ENCODE measurements at places on chromosomes 7 and 10. TPM values are rescaled to one million over a fixed set of nuclear protein-coding genes. Genes with fewer than 3 reads are reported as not detected.
A peak's percentile ranks its signal among the peaks of the same experiment; 100 is the strongest.

- peak overlapping the region; percentile 84 for H3K27ac ChIP-seq
- DNase-seq, result peak; percentile 74
- H3K27me3 ChIP-seq, result no peaks in the 10 kb centered on the region
- peaks cover 1% of the 10 kb centered on the region for H3K36me3 ChIP-seq
- peaks cover 19% of the 10 kb centered on the region for H3K4me1 ChIP-seq
- peak overlapping the region; percentile 58 for H3K4me3 ChIP-seq
These were observed 123.2 kb downstream of the NRP1 start for GRCh38 chr10:33211106-33211878.

DNA sequence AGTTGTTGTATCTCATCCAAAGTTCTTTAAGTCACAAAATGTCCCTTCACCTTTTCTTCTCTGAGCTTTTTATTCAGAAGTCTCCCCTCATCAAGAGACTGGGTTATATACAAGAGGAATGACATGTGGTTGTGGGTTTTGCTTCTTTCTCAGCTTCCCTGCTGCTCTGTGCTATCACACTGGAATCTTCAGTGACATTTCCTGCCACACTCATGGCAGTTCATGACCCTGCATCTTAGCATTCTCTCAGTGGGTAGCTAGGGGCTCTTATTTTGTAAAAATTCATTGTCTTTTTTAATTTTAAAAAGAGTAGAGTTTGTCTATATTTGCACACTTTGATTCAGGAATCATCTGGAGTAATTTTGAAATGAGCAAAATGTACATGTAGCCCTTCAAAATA, 236.9 kb upstream of the TMEM229A start:
- no peaks in the 10 kb centered on the region for H3K27me3 ChIP-seq
- no peak overlapping the region for H3K4me3 ChIP-seq
- no peak for DNase-seq

- no peak overlapping the region for H3K27ac ChIP-seq
- no peaks in the 10 kb centered on the region for H3K4me1 ChIP-seq
- no peak for DNase-seq
- H3K4me3 ChIP-seq, result no peak overlapping the region
These were observed 34.7 kb upstream of the DPYSL4 start for GRCh38 chr10:132151951-132152505.

DNA sequence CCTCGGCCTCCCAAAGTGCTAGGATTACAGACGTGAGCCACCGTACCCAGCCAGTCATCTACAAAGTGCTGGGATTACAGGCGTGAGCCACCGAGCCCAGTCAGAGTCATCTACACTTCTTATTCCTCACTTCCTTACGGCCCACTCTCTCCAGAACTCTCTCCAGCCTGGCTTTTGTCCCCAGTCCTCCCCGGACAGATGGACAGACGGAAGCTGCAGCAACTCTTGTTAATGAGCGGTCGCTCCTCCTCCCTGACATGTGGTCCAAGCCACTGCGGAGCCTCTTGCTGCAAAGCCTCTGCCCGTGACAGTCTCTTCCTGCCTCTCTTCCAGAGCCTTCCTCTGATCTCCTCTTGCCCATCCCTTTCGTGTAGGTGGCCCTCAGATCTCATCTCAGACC, 45.9 kb downstream of the TMEM270 start:
- no peak overlapping the region for H3K27ac ChIP-seq
- H3K4me3 ChIP-seq, result no peak overlapping the region
- H3K27me3 ChIP-seq, result no peaks in the 10 kb centered on the region
- no peaks in the 10 kb centered on the region for H3K4me1 ChIP-seq

DNA sequence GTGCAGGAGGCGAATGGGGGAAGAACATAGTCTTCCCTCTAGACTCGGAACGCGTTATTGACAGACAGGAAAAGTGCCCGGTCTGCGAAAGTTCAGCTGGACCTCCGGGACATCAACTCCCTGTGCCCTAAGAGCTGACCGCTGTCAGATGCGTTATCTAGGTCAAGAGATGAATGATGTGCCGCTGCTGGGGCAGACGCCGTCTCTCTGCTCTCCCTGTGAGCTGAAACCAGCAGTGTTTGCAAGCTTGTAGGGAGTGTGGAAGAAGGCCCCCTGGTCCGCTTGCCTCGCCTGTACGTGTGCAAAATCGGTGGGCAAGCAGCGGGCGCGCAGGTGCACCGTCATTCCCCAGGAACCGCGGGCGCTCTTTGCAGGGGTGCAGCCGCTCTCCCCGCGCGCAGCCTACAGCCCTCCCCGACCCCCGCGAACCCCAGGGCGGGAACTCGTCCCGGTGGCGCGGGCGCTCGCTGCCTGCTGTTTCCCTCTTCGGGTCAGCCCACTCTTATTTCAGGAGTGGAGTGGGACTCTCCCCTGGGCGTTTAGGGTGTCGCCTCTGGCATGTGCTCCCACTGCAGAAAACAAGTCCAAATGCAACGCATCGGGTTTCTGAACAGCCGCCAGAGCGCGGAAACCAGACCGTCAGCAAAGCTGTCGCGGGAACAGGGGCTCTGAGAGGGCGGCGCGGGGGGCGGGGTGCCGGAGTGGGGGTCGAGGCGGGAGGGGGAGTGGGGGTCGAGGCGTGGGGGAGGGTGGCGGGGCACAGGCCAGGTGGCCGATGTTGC, 1.8 kb upstream of the PFKFB3 start:
- peak overlapping the region; percentile 92 for H3K27ac ChIP-seq
- peaks cover 21% of the 10 kb centered on the region for H3K36me3 ChIP-seq
- peaks cover 42% of the 10 kb centered on the region for H3K4me1 ChIP-seq
- no peaks in the 10 kb centered on the region for H3K27me3 ChIP-seq

GRCh38 chr10:127832501-127832900, 60.2 kb downstream of the CLRN3 start:
- no peaks in the 10 kb centered on the region for H3K36me3 ChIP-seq
- DNase-seq, result no peak
- H3K4me3 ChIP-seq, result no peak overlapping the region
- no peaks in the 10 kb centered on the region for H3K4me1 ChIP-seq

GRCh38 chr7:79290398-79290797, 163.1 kb downstream of the MAGI2 start:
- DNase-seq, result no peak
- H3K36me3 ChIP-seq, result no peaks in the 10 kb centered on the region

DNA sequence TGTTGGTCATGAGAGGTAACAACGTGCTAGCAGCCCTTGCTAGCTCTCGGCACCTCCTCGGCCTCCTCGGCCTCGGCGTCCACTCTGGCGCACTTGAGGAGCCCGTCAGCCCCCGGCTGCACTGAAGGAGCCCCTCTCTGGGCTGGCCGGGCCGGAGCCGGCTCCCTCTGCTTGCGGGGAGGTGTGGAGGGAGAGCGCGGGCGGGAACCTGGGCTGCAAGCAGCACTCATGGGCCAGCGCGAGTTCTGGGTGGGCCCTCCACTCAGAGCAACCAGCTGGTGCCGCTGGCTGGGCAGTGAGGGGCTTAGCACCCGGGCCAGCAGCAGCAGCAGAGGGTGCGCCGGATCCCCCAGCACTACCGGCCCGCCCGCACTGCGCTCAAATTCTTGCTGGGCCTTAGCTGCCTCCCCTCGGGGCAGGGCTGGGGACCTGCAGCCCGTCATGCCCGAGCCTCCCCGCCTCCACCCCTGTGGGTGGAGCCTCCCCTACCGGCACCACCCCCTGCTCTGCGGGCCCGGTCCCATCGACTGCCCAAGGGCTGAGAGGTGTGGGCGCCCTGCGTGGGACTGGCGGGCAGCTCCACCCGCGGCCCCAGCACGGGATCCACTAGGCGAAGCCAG, 96.1 kb downstream of the PAXIP1 start:
- no peaks in the 10 kb centered on the region for H3K27me3 ChIP-seq
- H3K36me3 ChIP-seq, result no peaks in the 10 kb centered on the region
- H3K4me1 ChIP-seq, result no peaks in the 10 kb centered on the region
- no peak overlapping the region for H3K27ac ChIP-seq

- no peak overlapping the region for H3K27ac ChIP-seq
- H3K36me3 ChIP-seq, result peaks cover 10% of the 10 kb centered on the region
- H3K4me3 ChIP-seq, result peak overlapping the region; percentile 42
- no peak for DNase-seq
- H3K27me3 ChIP-seq, result no peaks in the 10 kb centered on the region
- H3K4me1 ChIP-seq, result peaks cover 5% of the 10 kb centered on the region
These were observed 17.1 kb downstream of the ZNF485 start for GRCh38 chr10:43623351-43623750.

CALML5 gene
- total RNA-seq, result not detected

Measured in activated CD4-positive, alpha-beta T cell treated with anti-CD3 and anti-CD28 coated beads, Interleukin-2, amount 10 ng/mL, durations not matched to agents 24 days and 14 days (primary cell).